CD4-positive, alpha-beta T cell treated with Interleukin-6 at 100 ng/mL for 8 hours (primary cell): ENCODE measurements at places on chromosomes 5 and 9.
A peak's percentile ranks its signal among the peaks of the same experiment; 100 is the strongest.

DNA sequence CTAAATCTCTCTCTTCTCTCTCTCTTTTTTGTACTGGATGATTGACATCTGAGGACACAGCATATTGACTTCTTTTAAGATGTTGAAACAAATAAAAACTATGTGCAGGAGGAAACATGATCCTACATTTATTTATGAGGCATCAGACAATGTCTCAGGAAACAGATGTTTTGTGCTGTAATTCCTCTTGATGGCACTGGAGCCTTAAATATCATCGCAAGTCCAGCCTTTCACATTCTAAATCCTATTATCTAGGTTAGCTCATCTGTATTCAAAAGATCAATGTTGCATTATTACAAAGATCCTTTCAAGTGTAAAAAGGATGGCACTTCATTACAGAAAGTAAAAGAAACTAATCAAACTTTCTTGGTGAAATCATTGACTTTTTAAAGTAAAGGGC, 63.9 kb downstream of the MAT2B start:
- DNase-seq: no peak

GRCh38 chr5:472076-472655, 29.2 kb downstream of the EXOC3 start:
- DNase-seq: no peak

DNA sequence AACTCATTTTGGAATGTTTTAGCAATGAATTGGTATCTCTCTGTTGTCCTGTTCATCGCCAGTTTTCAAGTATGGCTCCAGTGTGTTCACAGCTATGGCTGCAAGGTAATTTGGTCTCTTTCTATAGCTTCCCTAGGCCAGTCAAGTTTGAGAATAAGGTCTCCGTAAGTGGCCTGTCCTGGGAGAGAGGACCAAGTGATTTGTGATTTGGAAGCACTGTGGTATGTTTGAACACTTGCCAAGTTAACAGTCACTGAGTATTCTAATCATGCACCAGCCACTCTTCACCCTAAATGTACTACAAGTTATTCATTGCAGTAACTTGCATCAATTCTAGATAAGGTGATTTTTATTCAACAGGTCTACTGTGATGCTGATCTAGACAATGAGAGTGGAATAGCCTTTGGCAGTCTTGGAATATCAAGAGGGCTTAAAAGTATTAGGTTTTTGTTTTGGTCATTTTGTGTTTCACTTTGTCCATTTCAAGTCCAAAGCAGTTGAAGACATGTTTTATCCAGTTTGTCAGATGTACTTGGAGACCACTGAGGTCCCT, 41.1 kb downstream of the G3BP1 start:
- DNase-seq: no peak

- no peak for DNase-seq
Measured at GRCh38 chr9:112863214-112863613, 27.5 kb downstream of the SLC46A2 start.

- no peak for DNase-seq
Measured at GRCh38 chr5:133460172-133460758, 152.1 kb downstream of the FSTL4 start.

DNA sequence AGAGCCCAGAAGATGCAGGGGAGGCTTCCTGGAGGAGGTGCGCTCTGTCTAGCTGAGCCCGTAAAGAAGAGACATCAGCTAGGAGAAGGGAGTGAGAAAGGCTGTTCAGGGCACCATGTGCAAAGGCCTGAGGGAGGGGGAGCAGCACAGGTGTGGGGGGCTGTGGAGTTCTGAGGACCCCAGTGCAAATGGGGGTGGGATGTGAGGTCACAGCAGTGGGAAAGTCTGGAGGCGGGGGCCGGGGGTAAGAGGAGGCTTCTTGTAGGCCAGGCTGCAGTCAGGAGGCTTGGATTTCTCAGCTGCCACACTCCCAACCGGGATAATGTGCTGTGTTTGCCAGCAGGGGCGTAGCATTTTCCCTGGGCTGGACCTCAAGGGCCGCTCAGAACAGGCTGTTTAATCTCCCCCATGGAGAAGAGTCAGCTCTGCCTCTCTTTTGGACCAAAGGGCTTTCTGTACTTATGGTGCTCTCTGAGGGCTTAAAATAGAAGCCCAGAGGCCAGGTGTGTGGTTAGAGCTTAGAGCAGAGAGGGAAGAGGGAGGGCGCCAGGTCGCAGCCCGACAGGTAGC, 5.7 kb downstream of the NEURL1B start:
- no peak for DNase-seq

DNA sequence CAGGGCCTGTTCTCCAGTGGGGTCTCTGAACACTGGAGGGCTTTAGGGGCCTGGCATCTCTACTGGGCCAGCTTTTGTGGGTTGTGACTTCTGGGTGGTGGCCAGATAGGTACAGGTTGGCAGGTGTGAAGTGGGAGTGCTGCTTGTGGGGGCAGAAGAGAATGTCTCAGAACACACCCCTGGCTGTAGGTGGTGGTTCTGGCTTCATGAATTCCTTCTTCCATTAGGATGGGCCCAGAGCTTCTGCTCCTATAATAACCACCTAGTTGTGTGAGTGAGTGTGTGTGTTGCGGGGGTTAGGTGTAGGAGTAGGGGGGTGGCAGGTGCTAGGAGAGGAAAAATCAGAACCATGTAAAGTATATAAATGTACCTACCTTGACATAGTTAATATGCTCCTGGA, 1.6 kb downstream of the PDZD2 start:
- no peak for DNase-seq

GRCh38 chr9:92480986-92481633, 1.2 kb downstream of the ASPN start:
- DNase-seq: no peak

- no peak for DNase-seq
Measured at GRCh38 chr5:39220280-39221030, 1.1 kb upstream of the FYB1 start.

GRCh38 chr5:88058625-88059024, 210.0 kb downstream of the TMEM161B start:
- no peak for DNase-seq

GRCh38 chr5:17312358-17312757, 94.9 kb downstream of the BASP1 start:
- DNase-seq: no peak

- no peak for DNase-seq
Measured at GRCh38 chr5:44511596-44511995, 122.4 kb upstream of the FGF10 start.

DNA sequence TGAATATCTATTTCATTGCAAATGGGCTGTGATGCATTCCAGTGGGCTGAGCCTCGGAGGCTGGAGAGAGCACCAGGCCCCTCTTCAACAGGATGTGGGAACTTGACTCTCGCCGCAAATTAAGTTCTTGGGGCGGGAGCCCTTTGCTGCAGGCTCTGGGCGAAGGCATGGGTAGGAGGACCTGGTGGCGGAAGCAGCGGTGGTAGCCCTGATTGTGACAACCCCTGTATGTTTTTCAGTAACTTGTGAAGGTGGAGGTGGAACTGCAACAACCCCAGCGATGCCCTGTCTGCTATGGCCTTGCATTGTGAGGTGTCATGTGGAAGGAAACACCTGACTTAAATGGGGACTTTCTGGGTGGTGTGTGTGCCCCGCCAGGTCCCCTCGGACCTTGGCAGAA, 9.4 kb downstream of the FYB1 start:
- peak; percentile 92 for DNase-seq

- no peak for DNase-seq
Measured at GRCh38 chr5:180099733-180100611, 28.4 kb upstream of the RNF130 start.

DNA sequence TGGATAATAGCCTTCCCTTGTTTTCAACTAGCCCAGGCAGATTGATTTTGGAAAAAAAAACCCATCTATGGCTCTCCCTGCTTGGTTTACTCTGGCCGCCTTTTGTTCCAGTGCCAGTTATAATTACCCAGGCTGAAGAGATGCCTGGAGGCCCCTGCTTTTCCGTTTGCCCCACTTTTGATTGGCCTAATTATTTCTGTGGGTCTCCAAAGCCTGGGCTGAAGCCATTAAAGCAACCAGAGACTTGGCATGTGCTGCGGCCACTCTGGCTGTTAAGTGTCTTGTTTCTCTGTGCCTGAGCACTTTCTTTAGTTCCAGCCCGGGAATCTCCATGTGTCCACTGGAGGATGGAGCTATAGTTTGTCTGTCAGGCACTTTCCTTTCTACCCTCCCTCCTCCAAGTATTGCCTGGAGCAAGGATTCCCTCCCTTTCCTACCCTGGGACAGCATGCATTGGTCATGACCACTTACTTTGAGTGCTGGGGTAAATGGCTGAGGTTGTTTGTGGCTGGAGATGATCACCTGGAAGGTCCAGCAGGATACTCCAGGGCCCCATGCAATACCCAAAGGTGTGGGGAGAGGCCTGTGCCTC, 105.1 kb upstream of the CTSL start:
- no peak for DNase-seq

- no peak for DNase-seq
Measured at GRCh38 chr9:133703591-133704399, 34.4 kb downstream of the SARDH start.

DNA sequence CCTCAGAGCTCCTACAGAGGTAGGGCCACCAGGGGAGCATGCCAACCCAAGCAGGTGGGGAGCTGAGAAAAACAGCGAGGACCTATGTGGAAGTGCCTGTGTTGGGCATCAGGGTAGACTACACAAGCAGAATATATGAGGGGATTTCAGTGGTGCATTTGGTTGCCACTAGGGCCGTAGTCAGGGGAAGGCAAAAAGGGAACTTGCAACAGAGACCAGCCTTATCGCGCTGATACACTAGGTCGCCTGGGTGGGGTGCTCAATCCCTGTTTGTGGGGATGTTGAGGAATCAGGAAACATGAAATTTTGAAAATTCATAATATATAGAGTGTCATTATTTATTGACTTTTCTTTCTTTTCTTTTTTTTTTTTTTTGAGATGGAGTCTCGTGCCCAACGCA, 370.9 kb upstream of the PRR16 start:
- no peak for DNase-seq

DNA sequence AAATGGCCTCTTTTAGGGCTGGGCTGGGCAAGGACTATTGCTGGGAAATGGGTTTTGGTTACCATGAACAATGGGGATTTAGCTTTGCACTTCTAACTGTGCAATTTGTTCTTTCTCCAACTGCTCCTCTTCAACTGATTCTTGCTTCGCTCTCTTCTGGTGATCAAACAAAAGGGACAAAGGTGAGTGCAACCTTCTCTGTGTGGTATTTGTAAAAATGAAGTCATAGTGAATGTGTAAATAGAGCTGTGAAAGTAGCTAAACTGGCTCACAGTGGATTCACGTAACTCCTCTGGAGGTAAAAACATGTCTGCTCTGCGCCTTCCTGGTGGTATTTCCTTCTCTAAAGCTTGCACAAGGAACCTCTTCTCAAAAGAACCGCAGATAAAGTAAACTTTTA, 20.9 kb upstream of the SPINK14 start:
- DNase-seq: no peak

DNA sequence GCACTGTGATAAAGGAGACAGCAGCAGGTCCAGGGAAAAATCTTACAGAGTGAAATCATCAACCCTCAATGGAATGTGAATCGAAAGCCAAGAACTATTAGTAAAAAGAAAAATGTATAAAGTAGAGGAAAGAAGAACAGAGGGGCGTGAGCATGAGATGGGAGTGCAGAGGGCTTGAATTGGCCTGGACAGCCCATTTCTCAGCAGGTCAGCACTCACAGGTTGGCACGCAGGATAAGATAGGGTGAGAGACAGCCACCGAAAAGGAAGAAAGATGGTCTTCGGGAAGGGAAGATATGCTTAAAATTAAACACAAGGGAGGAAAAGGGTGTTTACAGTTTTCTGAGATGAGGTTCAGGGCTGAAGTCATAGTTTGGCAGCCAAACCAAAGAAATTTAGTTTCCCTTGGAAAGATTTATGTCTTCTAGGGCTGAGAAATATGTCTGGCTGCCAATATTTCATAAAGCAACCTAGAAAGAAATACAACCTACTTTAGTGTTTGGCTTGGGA, 524.7 kb downstream of the SPATA31D1 start:
- DNase-seq: no peak

DNA sequence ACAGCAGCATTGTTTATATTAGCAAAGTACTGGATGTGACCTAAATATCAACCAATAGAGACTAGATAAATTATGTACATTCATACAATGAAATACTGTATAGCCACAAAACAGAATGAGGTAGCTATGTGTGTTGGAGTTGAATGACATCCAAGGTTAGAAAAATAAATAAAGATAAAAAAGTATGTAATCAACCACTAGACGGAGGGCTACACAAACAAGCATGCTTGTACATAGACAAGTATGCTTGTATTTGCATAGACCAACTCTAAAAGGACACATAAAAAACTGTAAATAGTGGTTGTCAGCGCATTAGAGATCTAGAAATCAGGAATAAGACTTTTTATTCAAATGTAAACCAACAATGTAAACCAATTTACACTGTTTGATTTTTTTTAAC, 3.0 kb downstream of the FEM1C start:
- DNase-seq: no peak

DNA sequence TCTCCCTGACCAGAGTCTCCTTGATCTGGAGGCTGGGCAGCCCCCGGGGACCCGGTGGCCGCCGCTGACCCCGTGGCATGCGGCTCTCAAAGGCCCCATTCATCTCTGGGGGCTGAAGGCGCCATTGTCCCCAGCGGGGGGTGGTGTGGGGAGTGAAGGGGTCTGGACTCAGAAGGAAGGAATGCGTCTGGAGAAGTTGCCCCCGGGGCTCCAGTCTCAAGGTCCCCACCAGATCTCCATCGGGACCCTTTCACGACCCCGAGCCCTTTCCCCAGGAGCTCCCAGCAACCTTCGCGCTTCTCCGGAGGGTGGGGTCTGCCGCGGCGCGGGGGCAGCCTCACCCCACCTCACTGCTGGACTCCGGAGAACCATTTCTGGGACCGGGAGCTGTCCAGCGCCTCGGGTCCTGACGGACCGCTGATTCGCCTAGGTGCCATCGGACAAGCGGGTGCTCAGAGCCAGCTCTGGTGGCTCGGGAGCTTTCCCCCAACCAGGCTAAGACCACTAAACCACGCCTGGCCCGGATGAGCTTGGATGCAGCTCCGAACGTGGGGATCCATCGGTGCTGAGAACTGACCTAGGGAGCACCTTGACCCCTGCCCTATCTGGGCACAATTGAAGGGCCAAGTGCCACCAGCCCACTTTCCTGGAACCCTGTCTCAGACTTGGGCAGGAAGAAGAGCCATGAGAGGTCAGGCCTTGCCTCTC, 5.1 kb upstream of the PCDH1 start:
- DNase-seq: no peak

- DNase-seq: no peak
Measured at GRCh38 chr5:123530728-123531127, 18.8 kb downstream of the CSNK1G3 start.

GRCh38 chr5:132408965-132409364, 39.5 kb downstream of the SLC22A5 start:
- no peak for DNase-seq

- no peak for DNase-seq
Measured at GRCh38 chr9:14366076-14366475, 52.1 kb upstream of the NFIB start.

GRCh38 chr5:169331292-169331852, 30.4 kb upstream of the SLIT3 start:
- DNase-seq: no peak

GRCh38 chr5:57986761-57987341, 473.0 kb downstream of the PLK2 start:
- DNase-seq: no peak

DNA sequence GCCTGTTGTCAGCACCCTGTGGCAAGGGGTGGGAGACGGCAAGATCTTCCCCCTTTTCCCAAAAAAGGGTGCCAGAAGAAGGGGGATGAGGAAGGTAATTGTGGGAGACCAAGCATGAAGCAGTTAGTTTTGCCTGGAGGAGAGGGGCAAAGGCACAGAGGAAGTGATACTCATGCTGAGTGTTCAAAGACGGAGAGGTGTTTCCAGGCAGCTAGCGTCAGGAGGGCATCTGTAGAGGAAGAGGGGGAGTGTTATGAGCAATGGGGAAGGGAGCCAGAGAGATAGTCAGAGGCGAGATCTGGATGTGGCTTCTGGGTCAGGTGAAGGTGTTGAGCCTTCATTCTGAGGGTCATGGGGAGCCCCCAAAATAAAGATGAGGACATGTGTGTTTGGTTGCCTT, 26.9 kb upstream of the ADAM19 start:
- DNase-seq: no peak
